ENCODE measurements at places on chromosomes 1 and 21.

GRCh38 chr1:171343727-171344472 is 29.9 kb downstream of the FMO4 start:
- no peak for DNase-seq

- no peak for DNase-seq
These were observed 19.0 kb downstream of the CRYZ start for GRCh38 chr1:74713849-74714248.

- DNase-seq, result no peak
These were observed 53.0 kb downstream of the KANK4 start for GRCh38 chr1:62265956-62266935.

DNA sequence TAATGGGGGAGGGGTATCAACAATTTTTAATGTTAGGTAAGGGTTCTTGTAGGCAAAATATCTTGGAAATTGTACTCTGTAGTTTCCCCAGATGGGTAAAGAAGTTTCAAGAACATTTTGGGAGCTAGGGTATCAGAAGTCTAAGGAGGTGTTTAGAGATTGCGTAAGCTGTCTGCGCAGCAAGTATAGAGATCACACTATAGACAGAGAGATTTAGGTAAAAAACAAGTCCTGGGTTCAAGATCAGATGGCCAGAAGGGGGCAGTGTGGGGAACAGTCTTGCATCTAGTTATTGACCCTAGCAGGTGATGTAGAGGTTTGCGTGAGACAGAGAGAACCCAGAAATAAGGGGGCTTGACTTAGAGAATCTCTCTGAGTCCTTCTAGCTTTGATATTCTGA is 80.8 kb downstream of the S1PR1 start:
- no peak for DNase-seq

GRCh38 chr1:78547081-78547480 is 56.3 kb downstream of the PTGFR start:
- DNase-seq, result no peak

DNA sequence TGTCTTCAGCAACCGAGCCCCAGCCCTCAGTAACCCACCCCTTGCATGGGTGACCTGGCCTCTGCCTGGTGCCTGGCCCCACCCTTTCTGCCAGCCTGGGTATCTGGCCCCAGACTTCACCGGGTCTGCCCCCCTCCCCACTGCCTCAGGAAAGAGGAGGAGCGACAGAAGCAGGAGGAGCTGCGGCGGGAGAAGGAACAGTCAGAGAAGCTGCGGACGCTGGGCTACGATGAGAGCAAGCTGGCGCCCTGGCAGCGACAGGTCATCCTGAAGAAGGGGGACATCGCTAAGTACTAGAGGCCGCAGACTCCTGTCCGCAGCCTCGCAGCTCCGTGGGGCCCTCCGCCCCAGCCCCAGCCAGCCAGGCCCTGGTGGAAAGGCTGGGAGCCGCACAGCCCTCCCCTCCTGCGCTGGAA is 6.1 kb downstream of the TNFRSF25 start:
- DNase-seq, result no peak

- no peak for DNase-seq
These were observed 37.0 kb downstream of the PKP1 start for GRCh38 chr1:201320168-201320788.

GRCh38 chr1:115545791-115546733 is 95.7 kb upstream of the VANGL1 start:
- no peak for DNase-seq

- no peak for DNase-seq
These were observed 274.4 kb downstream of the PTBP2 start for GRCh38 chr1:96996001-96996400.

- no peak for DNase-seq
These were observed 423.4 kb downstream of the NUF2 start for GRCh38 chr1:163745204-163745603.

GRCh38 chr1:93350322-93350721 is 4.6 kb downstream of the DR1 start:
- no peak for DNase-seq

- no peak for DNase-seq
These were observed 8.1 kb upstream of the ACKR1 start for GRCh38 chr1:159196543-159196942.

DNA sequence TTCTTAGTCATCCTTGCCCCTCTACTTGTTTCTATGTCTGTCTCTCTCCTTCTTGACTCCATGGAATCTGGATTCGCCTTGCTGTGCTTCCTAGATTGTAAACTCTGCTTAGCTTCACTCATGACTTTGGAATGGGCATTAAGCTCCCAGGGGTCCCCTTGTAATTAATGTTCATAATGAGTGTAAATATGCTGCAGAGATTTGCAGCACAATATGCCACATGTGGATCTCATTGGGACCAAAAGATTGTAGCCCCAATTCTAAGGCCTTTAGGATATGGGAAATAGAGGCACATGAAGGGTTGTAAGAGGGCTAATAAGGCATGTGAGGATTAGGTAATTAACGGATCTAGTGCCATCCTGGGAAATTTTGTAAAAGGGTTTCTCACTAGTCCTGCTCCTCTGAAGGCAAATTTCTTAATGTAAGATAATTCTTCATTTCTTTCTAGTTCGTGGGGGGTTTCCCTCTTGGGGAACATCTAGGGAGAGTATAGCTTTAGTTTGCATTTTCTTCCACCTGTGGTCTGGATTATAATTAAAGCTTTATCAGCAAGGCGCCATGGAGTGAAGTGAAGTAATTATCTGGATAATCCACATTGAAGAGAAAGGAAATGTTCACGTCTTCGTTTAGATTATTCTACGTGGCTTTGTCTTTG is 659.2 kb upstream of the PLXNA2 start:
- no peak for DNase-seq

DNA sequence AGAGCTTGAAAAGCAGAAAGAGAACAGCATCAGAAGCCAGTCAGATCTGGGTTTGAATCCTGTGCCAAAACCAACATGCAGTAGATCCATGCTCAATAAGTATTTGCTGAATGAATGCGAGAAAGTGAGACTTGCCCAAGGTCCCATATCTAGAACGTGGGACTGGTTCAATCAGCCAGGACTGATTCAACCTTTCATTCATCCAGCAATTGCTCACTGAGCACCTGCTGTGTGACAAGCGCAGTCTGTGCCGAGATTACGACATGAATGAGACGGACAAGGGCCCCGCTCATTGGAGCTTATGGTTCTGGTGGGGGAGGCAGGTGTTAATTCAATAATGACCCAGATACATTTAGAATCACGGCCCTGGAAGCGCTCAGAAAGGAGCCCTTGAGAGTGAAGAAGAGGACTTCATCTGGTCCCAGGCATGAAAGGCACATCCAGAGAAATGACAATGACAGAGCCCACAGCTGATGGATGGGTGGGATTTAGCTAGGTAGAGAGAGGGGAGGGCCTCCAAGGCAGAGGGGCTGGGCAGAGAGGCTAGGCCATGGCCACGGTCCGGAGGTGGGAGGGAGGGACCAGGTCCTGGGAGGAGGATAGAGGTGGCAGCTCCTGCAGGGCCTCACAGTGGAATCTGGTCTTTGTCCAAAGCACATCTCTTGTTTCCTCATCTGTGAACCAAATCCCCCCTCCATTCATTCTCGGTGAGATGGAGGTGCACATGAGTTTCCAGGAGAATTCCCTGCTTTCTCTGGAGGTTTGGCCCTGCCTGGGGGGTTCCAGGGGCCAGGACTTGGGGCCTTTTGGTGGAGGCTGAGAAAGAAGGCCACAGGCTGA is 4.2 kb upstream of the FAM131C start:
- no peak for DNase-seq

DNA sequence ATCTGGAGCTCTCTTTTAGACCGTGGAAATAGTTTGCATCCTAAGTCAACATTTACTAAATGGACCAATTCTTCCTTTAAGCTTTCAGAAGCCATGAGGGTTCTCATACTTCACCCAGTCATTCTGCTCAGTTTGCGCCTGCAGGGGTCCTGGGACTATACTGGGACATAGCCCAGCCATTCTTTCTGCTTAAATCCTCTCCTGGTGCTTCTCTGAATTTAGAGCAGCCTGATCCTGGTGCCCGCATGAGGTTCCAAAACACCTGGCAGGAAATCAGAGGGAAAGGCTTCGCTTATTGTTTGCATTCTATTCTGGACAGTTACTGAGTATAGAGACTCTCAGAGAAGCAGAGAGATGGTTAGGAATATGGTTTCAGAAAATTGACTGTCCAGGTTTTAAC is 27.0 kb downstream of the TNN start:
- DNase-seq, result no peak

- no peak for DNase-seq
These were observed 5.0 kb downstream of the MEF2D start for GRCh38 chr1:156495401-156496140.

DNA sequence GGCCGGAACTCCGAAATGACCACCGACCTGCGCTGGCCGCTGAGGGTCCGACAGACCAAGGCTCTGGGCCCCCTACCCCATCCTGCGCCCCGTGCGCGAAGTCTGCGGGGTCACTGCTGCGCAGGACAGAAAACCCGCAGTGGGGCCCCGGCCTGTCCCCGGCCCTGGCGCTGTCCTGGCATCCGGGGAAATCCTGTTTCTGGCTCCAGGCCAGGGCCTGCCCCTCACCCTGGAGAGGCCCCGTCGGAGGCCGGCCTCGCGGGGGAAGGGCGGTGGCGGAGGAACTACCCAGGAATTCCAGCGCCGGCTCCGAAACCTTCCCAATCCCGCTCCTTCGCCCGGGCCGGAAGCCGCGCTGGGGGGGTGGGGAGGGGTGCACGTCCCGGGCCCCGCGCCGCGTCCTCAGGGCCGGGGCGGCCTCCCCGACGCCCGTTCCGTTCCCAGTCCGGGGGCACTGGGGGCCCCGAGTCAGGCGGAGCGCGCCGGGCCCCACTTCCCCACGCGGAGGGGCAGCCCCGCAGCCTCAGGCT is 77.0 kb downstream of the MORN1 start:
- DNase-seq, result no peak

GRCh38 chr1:237748171-237748960 is 142.4 kb downstream of the ZP4 start:
- DNase-seq, result no peak

DNA sequence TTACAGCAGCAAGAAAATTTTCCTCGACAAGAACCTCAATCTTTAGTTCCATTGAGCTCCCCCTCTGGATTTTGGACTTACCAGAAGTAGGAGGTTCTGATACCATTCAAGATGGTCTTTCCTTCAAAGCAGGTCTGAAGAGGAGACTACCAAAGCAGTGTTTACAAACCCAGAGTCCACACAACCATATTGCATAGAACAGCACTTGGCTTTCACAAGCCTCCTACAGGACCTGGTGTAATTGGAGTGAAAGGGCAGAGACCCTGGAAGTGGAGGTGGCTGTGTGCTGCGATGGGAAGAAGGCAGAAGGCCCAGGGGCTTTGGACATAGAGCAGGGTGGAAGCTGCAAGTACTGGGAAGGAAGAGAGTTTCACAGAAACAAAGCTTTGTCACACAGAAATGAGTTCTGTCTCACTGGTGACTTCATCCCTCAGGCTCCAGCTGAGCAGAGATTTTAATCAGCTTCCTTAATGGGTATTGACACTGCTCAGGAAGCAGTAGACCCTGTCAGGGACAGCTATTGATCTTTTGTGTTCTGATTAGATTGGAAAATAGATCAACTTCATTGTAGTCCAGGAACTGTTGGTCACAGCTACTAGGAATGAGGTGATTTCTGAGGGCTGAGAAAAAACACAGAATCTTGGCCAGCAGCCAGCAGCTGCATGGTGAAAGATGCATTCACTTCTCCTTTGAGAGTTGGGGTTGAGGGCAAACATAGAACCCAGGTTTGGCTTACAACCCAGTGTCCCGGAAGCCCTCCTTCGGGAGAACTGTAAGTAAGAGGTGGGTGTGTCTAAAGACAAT is 124.0 kb downstream of the SYT2 start:
- no peak for DNase-seq

DNA sequence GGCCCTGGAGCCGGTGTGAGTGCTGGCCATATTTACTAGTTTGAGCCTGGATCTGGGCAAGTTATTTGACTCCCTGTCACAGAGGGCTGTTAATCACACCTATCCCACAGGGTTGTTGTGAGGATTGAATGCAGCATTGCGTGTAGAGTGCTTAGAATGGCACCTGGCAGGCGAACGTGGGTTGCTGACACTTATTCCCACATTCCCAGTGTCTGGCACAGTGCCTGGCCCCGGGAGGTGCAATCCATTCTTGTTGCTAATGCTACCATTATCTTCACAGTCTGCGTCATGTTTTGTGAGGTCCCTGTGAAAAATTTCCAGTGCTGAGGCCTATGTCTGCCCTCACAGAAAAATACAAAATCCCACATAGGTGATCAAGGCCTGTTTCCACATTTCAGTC is 66.1 kb downstream of the CD2 start:
- DNase-seq, result no peak

DNA sequence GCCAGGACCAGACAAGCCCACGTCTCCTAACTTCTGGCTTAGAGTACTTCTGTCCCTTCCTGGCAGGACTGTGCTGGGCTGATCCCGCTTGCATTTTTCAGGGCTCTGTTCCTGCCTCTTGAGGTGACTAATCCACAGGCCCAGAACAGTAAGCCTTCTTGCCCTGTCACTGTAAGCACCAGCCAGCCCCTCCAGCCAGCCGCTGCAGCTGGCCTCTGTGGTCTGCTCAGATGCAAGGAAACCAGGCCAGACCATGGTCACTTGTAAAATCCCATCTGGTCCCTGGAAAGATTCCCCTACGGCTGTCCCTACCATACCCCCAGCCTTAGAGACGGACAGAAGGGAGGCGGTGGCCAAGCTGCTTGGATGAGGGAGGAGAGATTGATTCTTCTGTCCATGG is 74.2 kb downstream of the KIRREL1 start:
- DNase-seq, result no peak

DNA sequence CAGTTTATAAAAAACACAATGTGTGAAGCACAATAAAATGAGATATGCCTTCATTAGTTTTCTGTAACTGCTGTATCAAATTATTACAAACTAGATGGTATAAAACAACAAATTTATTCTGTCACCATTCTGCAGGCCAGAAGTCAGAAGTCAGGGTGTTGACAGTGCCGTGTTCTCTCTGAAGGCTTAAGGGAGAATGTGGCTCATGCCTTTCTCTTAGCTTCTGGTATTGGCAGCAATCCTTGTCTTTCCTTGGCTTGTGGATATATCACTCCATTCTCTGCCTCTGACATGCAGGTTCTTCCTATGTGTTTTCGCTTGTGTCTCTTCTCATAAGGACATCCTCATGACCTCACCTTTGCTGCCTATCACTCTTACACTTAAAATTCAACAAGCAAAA is 10.1 kb downstream of the NEK7 start:
- no peak for DNase-seq

GRCh38 chr1:179831852-179832699 is 45.5 kb downstream of the TOR1AIP2 start:
- DNase-seq, result no peak

GRCh38 chr1:207018707-207019106 is 13.8 kb downstream of the C1orf116 start:
- no peak for DNase-seq

GRCh38 chr1:212611000-212611948 is 2.7 kb downstream of the ATF3 start:
- no peak for DNase-seq

GRCh38 chr1:241518476-241519307 is 863 bp downstream of the FH start:
- DNase-seq, result peak; percentile 8

DNA sequence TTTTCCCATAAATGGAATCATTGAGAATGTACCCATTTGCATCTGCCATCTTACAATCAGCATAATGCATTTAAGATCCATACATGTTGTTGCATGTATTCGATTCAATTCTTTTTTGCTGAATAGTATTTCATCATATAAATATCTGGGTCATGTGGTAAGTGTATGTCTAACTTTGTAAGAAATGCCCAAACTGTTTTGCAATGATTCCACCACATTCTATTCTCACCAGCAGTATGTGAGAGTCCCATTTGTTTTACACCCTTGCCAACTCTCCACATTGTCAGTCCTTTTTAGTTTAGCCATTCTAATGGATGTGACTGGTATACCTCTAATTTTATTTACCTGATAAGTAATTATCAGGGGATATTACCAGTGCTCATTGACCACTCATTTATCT is 115.8 kb upstream of the PBX1 start:
- no peak for DNase-seq

Data from stimulated activated CD8-positive, alpha-beta memory T cell treated with anti-CD3 and anti-CD28 coated beads, Interleukin-15, amount 100 ng/mL, for 48 hours (primary cell).